ENCODE measurements at places on chromosomes 1 and 21.

GRCh38 chr21:36756527-36756926 is 57.6 kb downstream of the SIM2 start:
- DNase-seq = no peak

DNA sequence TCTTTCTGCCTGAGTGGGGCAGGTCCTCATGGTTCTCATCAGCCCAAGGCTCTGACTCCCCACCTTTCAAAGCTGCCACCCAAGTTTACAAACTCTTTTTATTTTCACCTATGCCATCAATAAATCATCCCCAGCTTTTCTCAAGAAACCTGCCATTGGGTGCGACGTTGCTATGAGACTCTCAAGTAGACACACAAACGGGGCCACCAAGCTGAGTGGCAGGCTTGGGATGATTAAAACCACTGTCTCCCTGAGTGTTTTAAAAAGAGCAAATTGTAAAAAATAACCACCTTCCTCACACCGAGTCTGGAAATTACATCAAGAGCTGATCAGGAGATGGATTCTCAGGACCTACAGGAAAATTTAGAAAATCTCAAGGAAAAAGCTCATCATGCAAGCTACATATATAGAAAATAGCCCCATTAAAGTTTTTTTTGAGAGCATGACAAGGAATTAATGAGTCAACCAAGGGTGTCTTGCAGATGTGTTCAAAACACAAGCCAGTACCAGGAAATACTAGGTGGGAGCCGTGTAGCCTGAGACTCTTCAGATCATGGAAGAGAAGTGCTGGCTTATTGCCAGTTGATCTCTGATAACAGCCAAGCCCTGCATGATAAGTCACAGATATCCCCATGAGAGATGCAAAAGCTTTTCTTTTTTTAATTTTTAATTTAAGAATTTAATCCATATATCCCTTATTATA is 158.4 kb upstream of the BACE2 start:
- no peak for DNase-seq

GRCh38 chr1:10623686-10624145 is 149.0 kb downstream of the PEX14 start:
- no peak for DNase-seq

- no peak for DNase-seq
Measured at GRCh38 chr1:232267092-232267836, 362.7 kb downstream of the SIPA1L2 start.

- DNase-seq = peak; percentile 33
Measured at GRCh38 chr21:44800971-44801467, 601 bp downstream of the UBE2G2 start.

DNA sequence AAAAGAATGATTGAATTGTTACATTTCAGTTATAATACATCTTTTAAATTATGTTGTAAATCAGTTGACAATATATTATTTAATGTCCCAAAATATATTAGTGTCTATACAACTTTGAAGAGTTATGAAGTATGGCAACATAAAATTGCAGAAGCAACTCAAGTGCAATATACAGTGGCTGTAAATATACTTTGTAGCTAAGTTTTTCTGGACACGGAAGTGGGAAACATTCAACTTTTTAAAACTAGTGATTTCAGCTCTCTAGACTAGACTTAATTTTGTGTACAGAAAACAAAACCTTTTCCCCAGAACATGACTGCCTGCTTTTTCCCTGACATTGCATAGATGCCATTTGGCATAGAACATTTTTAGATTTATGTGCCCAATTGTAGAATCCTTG is 29.5 kb upstream of the ABCG1 start:
- DNase-seq = no peak

- peak; percentile 52 for DNase-seq
Measured at GRCh38 chr21:35020902-35021301, 28.2 kb downstream of the RUNX1 start.

- DNase-seq = peak; percentile 11
Measured at GRCh38 chr1:38444770-38445442, 398.3 kb upstream of the POU3F1 start.

GRCh38 chr1:212951126-212951946 is 995 bp downstream of the VASH2 start:
- DNase-seq = no peak

GRCh38 chr1:152141971-152142584 is 16.9 kb downstream of the RPTN start:
- peak; percentile 57 for DNase-seq

GRCh38 chr1:205563927-205564441 is 59.5 kb downstream of the CDK18 start:
- DNase-seq = no peak

- no peak for DNase-seq
Measured at GRCh38 chr1:104235141-104235540, 485.4 kb downstream of the AMY1C start.

DNA sequence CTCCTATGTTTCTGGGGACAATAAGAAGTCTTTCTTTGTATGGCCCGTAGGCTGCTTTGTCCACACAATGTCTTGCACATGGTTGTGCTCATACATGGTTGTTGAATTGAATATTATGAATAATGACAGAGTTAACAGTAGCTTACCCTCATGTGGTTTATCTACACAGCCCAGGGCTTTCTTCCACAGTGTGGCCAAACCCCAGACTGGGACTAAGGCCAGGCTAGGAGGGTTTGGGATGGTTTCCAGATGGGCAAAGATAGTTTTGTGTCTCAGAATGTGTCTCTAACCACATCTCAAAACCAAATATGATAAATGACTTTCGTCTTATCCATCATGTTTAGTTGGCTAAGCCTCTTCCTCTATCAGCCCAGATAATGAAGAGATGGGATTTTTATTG is 65.2 kb downstream of the CACNA1E start:
- no peak for DNase-seq

DNA sequence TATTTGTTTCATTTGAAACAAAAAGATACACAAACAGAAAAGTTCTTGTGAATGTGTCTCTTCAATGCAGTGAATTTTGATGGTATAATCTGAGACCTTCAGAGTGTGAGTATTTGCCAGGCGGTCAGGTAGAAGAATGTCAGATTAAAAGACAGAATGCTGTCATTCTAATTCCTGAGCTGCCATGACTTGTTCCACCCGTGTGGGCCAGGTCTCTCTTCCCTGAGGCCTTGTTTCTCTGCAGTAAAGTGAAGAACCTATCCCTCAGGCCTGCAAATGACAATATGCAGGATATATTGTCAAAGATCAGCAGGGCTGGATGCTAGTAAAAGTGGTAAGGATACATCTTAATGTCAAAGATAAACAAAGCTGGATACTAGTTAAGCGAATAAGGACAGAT is 111.4 kb downstream of the ZP4 start:
- DNase-seq = no peak

GRCh38 chr21:29371464-29371863 is 72.7 kb downstream of the BACH1 start:
- DNase-seq = no peak

DNA sequence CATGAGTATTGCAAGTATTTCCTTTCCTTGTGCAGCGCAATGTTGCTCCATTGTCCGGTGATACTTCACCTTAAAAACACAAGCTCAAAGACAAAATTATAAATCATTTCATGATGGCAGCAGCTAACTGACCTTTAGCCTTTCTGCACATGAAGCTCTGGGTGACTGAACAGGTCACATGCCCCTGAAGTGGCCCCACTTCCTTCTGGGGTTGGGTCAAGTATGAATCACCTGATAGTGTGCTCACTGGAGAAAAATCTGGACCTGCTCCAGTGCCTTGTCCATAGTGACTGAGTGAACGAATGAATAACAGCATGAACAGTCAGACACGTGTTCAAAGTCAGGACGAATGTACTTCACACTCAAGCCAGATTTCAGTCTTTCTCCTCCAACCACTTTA is 658.9 kb downstream of the NPHP4 start:
- DNase-seq = no peak

DNA sequence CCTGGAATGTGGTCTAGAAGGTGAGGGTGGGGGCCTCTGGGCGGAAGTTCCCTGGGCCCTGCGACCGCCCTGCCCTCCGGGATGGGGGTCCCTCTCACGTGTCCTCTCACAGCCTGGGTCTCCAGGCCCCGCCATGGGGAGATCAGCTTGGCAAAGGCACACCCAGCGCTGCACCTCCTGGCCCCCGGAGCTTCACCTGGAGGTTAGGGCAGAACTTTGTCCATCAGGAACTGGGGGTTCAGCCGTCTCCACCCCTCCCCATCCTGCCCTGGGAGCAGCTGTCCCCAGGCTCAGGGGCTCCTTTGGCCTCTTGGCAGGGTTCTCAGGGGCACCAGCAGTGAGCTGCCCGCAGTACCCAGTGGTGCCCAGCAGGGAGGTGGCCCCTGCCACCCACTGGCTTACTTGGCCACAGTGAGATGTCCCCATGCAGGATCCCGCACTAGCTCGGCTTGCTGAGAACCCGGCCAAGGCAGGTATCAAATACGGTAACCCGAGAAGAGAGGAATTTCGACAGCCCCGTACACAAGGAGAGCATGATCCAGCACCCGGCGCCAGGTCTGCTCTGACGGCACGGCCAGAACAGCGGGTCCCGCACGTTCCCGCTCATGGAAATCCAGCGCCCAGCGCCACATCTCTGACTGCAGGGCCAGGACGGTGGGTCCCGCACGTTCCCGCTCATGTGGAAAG is 36.7 kb downstream of the RRP1 start:
- DNase-seq = no peak

DNA sequence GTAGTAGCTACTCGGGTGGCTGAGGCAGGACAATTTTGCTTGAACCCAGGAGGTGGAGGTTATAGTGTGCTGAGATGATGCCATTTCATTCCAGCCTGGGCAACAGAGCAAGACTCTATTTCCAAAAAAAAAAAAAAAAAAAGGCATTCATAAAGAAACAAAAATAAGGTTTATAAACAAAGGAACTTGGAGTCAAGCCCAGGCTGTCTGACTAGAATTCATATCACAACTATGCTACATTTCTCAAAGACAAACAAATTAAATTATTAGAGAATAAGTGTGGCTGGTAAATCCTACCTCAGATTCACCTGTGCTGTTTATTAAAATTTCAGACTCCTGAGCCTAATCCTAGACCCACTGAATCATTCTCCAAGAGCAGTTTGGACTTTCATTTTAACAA is 4.2 kb downstream of the GCLM start:
- peak; percentile 3 for DNase-seq

DNA sequence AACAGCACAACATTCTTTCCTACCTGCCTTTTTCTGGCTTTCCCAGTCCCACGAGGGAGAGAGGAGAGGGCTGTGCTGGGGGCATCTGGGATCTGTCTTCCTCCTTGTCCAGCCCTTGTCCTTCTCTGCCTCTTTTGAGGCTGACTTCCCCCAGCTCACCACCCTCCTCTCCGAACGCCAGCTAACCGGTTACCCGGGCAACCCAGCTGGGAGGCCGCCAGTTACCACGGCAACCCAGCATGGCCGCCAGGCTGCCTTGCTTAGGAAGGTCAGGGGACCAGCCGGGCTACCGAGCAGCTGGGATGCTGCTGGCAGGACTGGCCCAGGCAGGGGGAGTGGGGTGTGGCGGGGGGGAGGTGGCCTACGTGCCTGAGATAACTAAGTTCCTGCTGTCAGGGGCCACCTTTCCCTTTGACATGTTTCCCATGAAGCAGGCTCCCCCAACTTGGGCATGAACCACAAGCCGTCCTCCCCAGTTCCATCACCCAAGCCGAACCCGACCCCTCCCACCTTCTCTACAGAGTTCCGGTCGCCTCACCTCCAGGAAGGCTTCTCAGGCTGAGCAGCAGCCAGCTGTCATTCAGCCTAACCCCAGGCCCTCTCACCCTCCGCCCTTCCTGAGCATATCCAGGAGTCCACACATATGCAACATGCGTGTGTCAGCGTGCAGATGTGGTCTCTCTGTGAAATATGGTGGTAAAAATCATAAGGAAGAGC is 8.7 kb downstream of the PLEKHA6 start:
- peak; percentile 71 for DNase-seq

- DNase-seq = no peak
Measured at GRCh38 chr1:233505130-233505529, 108.8 kb upstream of the KCNK1 start.

DNA sequence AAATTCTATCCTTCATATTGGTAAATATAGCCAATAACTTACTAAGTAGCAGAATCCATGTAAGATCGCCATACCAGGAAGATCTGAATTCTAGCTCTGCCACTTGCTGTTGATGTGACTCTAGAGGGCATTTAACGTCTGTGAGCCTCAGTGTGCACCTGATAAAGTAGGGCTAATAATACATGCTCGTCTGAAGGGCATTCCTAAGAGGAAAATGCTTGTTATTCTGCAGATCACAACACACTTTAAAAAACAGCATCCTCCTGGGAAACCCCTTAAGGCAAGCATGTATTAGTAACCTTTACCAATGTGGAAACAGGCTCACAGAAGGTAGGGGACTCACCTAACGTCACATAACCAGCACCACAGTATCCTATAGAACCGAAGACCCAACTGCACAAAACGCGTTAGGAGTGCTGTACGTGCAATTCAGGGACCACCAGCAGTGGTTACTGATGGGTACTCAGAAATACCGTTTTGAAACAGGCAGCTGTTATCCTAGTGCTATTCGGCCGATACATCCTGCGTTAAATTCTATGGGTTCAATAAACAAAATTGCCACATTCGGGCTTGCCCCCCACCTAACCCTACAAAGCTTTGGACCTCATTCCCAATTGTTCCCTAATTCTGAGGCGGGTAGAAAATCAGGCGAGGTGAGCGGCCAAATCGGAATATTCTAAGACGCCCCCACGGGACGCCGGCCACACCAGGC is 758 bp downstream of the DEPDC1 start:
- peak; percentile 7 for DNase-seq

- DNase-seq = no peak
Measured at GRCh38 chr1:7402548-7402850, 368.6 kb upstream of the VAMP3 start.

- DNase-seq = peak; percentile 35
Measured at GRCh38 chr1:32464716-32465577, at the start of gene ZBTB8B. Gene ZBTB8B, plus strand, starts transcription at chr1:32465072. Its CDS starts 5,553 bp downstream, at chr1:32470625.

- DNase-seq = no peak
Measured at GRCh38 chr1:12621346-12622335, 3.6 kb upstream of the DHRS3 start.

DNA sequence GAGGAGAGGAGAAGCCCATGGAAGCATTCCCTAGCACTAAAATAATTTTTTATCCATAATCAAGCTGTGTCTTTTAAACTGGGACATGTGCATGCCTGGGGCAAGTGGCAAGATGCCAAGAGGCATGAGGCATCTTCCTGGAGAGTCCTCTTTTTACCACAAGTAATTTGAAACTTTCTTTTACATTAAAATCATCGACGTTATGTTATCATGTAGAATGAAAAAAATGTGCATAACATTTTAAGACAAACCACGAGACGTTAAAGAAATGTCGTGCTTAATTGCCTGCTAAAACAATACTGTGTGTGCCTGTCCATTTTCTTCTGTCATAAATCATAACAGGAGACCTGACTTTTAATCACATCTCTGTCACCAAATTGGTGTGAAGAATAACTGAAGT is 1.5 kb downstream of the STYXL2 start:
- DNase-seq = peak; percentile 73

DNA sequence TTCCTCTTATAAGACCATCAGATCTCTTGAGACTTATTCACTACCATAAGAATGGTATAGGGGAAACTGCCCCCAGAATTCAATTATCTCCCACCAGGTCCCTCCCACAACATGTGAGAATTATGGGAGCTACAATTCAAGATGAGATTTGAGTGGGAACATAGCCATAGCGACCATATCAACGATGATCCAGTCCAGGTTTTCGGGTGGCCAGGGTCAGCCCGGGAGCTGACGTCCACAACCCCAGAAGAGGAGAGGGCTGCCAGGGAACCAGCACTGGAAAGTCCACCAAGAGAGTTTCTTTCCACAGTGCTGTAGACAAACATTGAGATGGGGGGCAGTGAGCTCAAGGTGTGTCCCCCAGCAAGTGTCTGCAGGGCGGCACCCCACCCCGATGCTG is 88.4 kb downstream of the VWA5B1 start:
- DNase-seq = no peak
